Retinal pigment epithelial cell (primary cell): ENCODE measurements at places on chromosomes 3 and 15.

GRCh38 chr3:25895443-25895842 is 105.6 kb downstream of the OXSM start:
- DNase-seq: no peak

GRCh38 chr15:100464256-100464655 is 64.5 kb downstream of the CERS3 start:
- no peak for DNase-seq

GRCh38 chr15:75049392-75049791 is 26.0 kb downstream of the PPCDC start:
- peak; percentile 44 for DNase-seq

GRCh38 chr15:44035781-44036699 is 159.0 kb downstream of the FRMD5 start:
- DNase-seq: peak; percentile 60

- no peak for DNase-seq
These were observed 16.1 kb upstream of the ONECUT1 start for GRCh38 chr15:52806284-52806655.

DNA sequence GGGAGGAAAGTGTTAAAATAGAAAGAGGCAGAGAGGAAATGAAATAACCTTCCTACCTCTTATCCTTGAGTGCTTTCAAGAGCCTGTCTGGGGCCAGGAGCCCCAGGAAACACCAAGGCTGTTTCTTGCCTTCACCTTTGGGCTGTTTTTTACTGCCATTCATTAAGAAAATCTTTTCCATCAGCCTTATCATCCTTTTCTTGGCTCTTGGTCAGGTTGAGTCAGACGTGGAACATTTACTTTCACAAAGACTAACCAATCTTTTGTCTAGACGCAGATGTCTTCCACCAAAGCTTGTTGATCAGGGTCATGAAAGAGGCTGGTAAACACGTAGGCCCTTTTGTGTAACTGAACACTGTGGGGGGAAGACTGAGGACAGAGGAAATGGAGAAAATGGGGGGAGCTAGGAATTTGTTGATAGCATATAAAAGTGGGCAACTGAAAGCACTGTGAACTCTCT is 151.0 kb upstream of the THBS1 start:
- DNase-seq: peak; percentile 95
